Smooth muscle cell of trachea (primary cell): ENCODE measurements at places on chromosomes 5 and 9. TPM values are rescaled to one million over a fixed set of nuclear protein-coding genes. Genes with fewer than 3 reads are reported as not detected.

Gene FUT7
- not detected in 2 replicates for total RNA-seq

Gene HDAC3
- 63.0 and 67.6 TPM in 2 replicates for total RNA-seq

Gene IFNA13
- not detected in 2 replicates for total RNA-seq

Gene ZNG1F
- 3.5 and 7.0 TPM in 2 replicates for total RNA-seq

Gene FOCAD
- total RNA-seq, result 76.9 and 121 TPM in 2 replicates

Gene PIP5K1B
- total RNA-seq, result not detected in 2 replicates

Gene PRR16
- 5.8 and 9.3 TPM in 2 replicates for total RNA-seq

Gene SLC6A19
- total RNA-seq, result not detected in 2 replicates

Gene ANKRD34B
- not detected in 2 replicates for total RNA-seq

Gene EQTN
- not detected in 2 replicates for total RNA-seq

Gene SLC35A4
- total RNA-seq, result 23.2 and 24.4 TPM in 2 replicates
